ENCODE measurements at places on chromosomes 3 and 15.

DNA sequence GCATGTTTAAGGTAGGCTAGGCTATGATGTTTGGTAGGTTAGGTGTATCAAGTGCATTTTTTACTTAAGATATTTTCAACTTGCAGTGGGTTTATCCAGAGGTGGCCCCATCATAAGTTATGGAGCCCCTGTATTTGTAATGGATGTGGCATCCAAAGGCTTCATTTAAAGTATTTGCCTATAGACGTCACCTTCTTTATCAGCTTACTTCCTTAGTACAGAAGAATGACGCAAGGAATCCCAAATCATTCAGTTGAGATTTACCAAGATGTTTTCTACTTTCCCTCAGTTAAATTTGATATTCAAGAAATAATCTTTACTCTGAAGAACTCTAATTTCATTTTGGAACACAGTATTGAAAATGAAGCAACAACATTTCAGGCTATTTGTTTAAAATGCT is 201.3 kb downstream of the TBL1XR1 start:
- DNase-seq = no peak
- no peak overlapping the region for H3K27ac ChIP-seq
- H3K27me3 ChIP-seq = no peaks in the 10 kb centered on the region
- H3K36me3 ChIP-seq = no peaks in the 10 kb centered on the region
- no peak overlapping the region for H3K4me3 ChIP-seq
- no peaks in the 10 kb centered on the region for H3K4me1 ChIP-seq

DNA sequence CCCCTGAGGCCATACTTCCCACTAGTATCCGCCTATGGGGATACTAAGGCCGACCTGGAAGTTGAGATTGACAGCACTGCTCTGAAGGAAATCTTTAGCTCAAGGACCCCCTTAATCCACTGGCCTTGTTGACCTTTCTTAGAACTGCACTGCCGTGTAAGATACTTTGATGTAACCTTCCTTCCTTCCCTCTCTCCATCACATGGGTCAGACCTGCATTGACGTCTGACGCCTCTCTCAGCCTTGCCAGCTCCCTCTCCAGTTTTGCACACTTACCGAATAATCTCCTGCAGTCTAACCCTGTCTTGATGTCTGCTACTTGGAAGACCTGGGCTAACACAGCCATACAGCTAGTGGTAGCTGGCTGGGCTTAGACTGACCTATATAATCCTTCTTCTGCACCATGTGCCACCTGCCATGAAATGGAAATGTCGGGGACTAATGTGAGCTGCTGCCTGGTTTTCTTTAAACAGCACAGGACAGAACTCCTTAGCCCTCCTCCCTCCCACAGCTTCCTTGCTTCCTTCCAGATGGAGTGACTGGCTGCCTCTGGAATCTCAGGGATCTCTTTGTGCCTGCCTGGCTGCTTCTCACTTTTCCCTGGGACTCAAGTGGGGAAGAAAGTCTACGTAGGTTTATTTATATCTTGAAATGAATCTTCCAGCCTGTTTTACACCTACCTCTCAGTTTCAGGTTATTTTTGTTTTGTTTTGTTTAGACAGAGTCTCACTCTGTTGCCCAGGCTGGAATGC is 39.2 kb upstream of the HERC1 start:
- peak; percentile 32 for DNase-seq
- no peaks in the 10 kb centered on the region for H3K4me1 ChIP-seq
- H3K36me3 ChIP-seq = no peaks in the 10 kb centered on the region
- H3K4me3 ChIP-seq = no peak overlapping the region
- H3K27ac ChIP-seq = no peak overlapping the region

DNA sequence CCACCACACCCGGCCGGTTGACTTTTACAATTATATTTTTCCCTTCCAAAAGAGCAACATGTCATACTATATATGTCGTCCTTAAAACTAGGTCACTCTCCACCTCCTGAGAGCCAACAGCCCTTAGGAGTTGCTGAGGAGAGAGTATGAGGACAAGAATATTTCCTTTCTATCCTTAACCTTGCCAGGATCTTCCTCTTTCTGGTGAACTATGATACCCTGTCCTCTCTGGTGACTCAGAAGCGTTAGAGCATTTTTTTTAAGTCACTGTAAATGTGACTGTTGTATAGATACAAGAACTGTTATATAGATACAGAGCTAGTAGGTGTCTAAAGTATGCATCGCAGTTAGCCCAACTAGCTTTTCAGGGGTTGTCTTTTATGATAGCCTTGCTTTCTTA is 33.7 kb upstream of the MTHFS start:
- no peak overlapping the region for H3K27ac ChIP-seq
- H3K4me1 ChIP-seq = no peaks in the 10 kb centered on the region
- no peaks in the 10 kb centered on the region for H3K27me3 ChIP-seq
- DNase-seq = no peak

GRCh38 chr15:79653533-79653932 is 221.4 kb downstream of the MINAR1 start:
- H3K27ac ChIP-seq = no peak overlapping the region
- H3K36me3 ChIP-seq = no peaks in the 10 kb centered on the region
- no peaks in the 10 kb centered on the region for H3K4me1 ChIP-seq
- H3K4me3 ChIP-seq = no peak overlapping the region
- H3K27me3 ChIP-seq = peaks cover 4% of the 10 kb centered on the region

DNA sequence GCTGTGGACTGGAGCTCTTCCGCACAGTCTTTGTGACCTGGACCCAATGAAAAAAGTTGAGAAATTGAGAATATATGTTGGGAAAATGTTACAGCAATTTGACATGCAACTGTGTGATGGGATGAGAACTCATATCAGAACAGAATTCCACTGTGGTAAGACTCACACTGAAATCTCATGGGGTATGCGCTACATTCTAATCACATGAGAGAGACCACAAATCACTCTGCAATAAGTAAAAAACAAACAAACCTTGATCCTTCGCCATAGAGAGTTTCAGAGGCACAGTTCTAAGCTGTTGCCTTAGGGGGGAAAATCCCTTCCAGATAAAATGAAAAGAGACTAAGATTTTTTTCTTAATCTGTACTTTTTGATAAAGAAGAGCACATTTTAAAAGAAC is 37.3 kb downstream of the LMCD1 start:
- H3K4me1 ChIP-seq = peaks cover 16% of the 10 kb centered on the region
- H3K27ac ChIP-seq = no peak overlapping the region
- no peaks in the 10 kb centered on the region for H3K27me3 ChIP-seq
- no peak overlapping the region for H3K4me3 ChIP-seq

GRCh38 chr3:29544701-29545363 is 264.0 kb downstream of the RBMS3 start:
- H3K36me3 ChIP-seq = no peaks in the 10 kb centered on the region
- no peaks in the 10 kb centered on the region for H3K27me3 ChIP-seq
- no peak for DNase-seq
- no peak overlapping the region for H3K4me3 ChIP-seq
- no peaks in the 10 kb centered on the region for H3K4me1 ChIP-seq

DNA sequence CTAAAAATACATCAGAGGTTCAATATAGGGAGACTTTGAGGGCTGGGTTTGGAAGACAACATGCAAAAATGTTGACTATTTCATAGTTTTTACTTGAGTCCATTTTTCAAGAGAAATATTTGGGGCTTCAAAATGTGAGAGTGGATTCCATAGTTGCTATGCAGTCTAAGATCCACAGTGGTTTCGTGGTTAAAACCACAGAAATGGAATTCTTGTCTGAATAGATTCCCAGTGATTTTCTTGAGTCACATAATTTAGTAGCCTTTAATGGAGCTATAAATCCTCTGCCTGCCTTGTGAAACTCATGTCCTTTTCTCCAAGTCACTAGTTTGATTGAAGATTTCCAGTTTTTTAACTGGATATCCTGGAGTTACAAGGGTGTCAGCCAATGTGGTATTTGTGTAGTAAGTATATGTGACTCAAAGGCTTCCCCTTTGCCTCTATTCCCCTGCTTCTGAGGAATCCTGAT is 94.7 kb upstream of the RBMS3 start:
- peak overlapping the region; percentile 90 for H3K27ac ChIP-seq
- no peak overlapping the region for H3K4me3 ChIP-seq
- H3K27me3 ChIP-seq = no peaks in the 10 kb centered on the region
- peaks cover 17% of the 10 kb centered on the region for H3K4me1 ChIP-seq

DNA sequence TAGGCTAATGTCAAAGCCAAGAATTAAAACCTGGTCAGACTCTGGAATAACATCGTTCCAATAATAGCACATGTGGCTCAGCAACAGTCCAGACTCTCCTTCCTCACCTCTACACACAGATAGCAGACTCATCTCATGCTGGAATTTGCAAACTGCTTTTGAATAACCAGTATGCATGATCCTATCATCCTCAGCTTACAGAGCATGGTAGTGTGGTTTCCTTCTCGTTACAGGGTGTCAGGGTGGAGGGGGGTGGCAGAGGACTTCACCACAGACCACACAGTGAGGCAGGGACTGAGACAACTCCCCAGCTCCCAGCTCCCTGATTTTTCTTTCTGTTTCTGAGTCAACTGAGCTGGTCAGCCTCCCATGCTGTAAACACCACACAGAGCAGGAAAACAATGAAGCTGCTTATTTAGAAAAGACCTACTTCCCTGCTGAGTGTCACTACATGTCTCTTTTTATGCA is 101.6 kb downstream of the RPL22L1 start:
- DNase-seq = no peak
- no peak overlapping the region for H3K27ac ChIP-seq
- no peaks in the 10 kb centered on the region for H3K4me1 ChIP-seq
- no peaks in the 10 kb centered on the region for H3K27me3 ChIP-seq
- no peaks in the 10 kb centered on the region for H3K36me3 ChIP-seq

DNA sequence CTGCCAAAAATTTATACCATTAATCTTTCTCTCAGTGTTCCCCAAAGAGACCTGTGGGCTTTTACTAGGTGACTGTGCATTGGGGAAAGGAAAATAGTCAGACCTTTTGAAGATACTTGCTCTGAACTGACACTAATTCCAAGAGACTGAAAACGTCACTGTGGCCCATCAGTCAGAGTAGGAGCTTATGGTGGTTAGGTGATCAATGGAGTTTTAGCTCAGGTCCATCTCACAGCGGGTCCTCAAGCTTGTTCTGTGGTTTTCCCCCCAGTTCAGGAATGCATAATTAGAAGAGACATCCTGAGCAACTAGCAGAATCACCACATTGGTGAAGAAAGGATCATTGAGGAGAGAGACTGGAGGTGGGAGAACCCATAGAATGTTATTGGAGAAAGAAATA is 134.7 kb downstream of the SV2B start:
- H3K4me3 ChIP-seq = no peak overlapping the region
- DNase-seq = no peak
- H3K4me1 ChIP-seq = no peaks in the 10 kb centered on the region
- no peak overlapping the region for H3K27ac ChIP-seq
- no peaks in the 10 kb centered on the region for H3K27me3 ChIP-seq
- H3K36me3 ChIP-seq = no peaks in the 10 kb centered on the region

DNA sequence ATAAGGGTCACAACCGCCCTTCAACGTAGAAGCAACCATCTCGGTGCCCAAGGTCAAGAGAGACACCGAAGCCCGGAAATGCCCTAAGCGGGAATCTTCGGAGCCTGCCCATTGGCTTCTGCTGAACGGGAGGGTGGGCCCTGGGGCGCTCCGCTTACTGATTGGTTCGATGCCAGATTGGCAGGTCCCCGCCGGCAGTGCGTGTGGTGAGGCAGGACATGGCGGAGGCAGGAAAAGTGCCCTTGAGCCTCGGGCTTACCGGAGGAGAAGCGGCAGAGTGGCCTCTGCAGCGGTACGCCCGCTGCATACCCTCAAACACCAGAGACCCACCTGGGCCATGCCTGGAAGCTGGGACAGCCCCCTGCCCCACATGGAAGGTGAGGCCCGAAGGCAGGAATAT is at the start of gene REC114:
TSS of gene REC114 (plus strand) at position 197 of the 400 bp plus-strand sequence. CDS start at position 219, 22 bp downstream.
- H3K27me3 ChIP-seq = no peaks in the 10 kb centered on the region
- no peak within 1 kb of the TSS for H3K4me3 ChIP-seq
- no peak within 1 kb of the TSS for H3K27ac ChIP-seq

DNA sequence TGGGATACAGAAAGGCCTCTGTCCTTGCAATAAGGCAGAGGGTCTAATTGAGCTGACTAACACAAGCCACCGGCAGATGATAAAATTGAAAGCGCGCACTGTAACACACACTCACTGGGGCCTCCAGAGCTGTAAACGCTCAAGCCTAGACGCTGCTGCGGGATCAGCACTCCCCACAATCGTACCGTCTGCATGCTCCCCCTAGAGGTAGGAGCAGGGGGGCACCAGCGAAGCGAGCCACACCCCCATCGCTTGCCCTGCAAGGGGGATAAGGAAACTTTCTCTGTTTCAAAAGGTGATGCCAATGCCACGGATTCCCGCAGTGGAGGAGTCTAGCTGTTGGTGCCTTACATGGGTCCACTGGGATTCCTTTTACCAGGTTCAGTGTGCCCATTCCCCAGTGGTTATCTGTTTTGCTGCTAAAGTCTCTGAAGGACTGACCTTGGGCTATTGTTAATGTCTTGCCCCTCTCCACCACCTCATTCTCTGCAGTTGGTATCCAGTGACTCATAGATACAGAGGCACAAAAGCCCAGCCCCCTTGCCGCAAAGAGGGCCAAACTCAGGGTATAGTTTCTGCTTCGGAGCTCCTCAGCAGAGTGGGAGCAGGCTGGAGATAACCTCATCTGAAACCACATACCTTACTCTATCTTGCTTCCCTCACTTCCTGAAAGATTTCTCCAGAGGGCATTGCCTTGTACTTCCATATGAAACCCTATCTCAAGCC is 139.3 kb upstream of the KBTBD8 start:
- no peaks in the 10 kb centered on the region for H3K36me3 ChIP-seq
- no peaks in the 10 kb centered on the region for H3K4me1 ChIP-seq
- no peak for DNase-seq
- no peak overlapping the region for H3K27ac ChIP-seq
- H3K4me3 ChIP-seq = no peak overlapping the region
- H3K27me3 ChIP-seq = no peaks in the 10 kb centered on the region

DNA sequence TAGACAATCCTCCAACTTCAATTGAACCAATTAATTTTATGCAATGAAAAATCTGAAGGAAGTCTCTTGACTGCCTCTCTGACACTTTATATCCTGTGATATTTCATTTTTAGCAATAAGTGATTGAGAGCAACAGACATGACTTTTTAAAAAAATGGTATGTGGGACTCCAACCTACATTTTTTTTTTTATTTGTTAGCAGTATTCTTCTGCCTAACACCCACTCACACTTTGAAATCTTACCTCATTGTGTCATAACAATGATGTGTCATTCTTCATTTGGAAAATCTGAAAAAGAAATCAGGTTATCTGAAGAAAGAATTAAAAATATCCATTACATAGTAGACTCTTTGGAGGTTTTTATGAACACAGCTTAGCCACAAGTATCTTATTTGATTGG is 541.3 kb upstream of the KCNMB2 start:
- DNase-seq = no peak
- no peaks in the 10 kb centered on the region for H3K27me3 ChIP-seq
- no peak overlapping the region for H3K27ac ChIP-seq

GRCh38 chr3:169771497-169772304 is 1.5 kb upstream of the MYNN start:
- peaks cover 13% of the 10 kb centered on the region for H3K4me1 ChIP-seq
- H3K27ac ChIP-seq = peak overlapping the region; percentile 94
- no peaks in the 10 kb centered on the region for H3K27me3 ChIP-seq
- no peaks in the 10 kb centered on the region for H3K36me3 ChIP-seq
- peak overlapping the region; percentile 77 for H3K4me3 ChIP-seq

GRCh38 chr3:185342459-185343174 is 20.3 kb upstream of the MAP3K13 start:
- H3K27ac ChIP-seq = no peak overlapping the region
- DNase-seq = no peak
- no peaks in the 10 kb centered on the region for H3K27me3 ChIP-seq
- H3K4me3 ChIP-seq = no peak overlapping the region
- no peaks in the 10 kb centered on the region for H3K36me3 ChIP-seq
- no peaks in the 10 kb centered on the region for H3K4me1 ChIP-seq

GRCh38 chr15:89824607-89824867 is 9.9 kb upstream of the ANPEP start:
- H3K27me3 ChIP-seq = no peaks in the 10 kb centered on the region
- H3K4me3 ChIP-seq = no peak overlapping the region
- H3K4me1 ChIP-seq = peaks cover 26% of the 10 kb centered on the region
- no peak overlapping the region for H3K27ac ChIP-seq

GRCh38 chr15:64247906-64248541 is 85.2 kb upstream of the PPIB start:
- peaks cover 15% of the 10 kb centered on the region for H3K4me1 ChIP-seq
- peak overlapping the region; percentile 91 for H3K27ac ChIP-seq
- no peak overlapping the region for H3K4me3 ChIP-seq

All from endothelial cell of umbilical vein (primary cell).